Bone marrow (tissue), 2 donors: ENCODE measurements at places on chromosomes 1 and 21.

DNA sequence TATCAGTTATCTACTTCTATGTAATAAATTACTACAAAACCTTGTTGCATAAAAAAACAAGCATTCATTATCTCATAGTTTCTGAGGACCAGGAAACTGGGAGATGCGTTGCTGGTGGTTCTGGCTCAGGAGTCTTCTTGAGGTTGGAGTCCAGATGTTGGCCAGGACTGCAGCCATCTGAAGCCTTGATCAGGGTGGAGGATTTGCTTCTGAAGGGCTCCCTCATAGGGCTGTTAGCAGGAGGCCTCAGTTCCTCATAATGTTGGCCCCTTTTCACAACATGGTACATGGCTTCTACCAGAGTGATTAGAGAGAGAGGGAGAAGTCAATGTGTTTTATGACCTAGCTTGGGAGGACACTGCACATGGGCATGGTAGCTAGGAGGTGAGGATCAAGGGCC is 137.4 kb downstream of the CNIH3 start:
- DNase-seq = no peak

- no peak for DNase-seq
Measured at GRCh38 chr21:14116080-14116481, 94.7 kb downstream of the LIPI start.

DNA sequence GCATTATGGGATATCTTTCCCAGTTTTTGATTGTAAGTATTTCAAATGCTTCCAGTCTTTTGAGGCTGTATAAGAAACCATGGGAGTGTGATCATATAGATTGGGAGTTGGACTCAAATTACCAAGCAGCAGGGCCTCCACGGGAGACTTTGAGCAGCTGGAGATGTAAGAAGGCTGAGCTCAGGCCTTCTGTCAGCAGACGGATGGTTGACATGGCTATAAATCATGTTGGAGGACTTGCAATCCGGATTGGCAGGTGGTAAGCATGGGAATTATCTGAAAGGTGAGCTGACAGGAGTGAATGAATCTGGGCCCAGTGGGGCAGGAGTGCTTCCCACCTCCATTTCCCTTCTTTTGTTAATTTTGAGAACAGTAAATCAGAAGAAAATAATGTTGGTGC is 83.2 kb upstream of the PPM1J start:
- DNase-seq = no peak

- no peak for DNase-seq
Measured at GRCh38 chr1:220497220-220497947, 30.6 kb upstream of the MARK1 start.

DNA sequence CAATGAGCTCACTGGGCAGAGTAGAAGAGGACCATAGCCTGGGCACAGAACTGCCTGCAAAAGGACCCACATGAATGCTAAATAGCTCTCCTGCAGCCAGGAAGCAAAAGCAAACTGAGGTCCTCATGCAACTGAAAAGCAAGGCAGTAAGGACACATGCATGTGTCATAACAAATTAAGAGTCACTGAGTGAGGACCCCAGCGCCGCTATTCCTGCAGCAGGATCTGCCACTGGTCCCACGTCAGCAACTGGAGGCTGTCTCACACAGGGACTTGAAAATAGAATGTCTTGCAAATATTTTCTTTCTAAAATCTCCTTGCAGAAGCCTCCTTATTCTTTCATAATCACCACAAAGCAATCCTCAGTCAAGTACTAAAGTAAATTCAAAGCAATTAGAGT is 559.6 kb upstream of the DAB1 start:
- DNase-seq = no peak

DNA sequence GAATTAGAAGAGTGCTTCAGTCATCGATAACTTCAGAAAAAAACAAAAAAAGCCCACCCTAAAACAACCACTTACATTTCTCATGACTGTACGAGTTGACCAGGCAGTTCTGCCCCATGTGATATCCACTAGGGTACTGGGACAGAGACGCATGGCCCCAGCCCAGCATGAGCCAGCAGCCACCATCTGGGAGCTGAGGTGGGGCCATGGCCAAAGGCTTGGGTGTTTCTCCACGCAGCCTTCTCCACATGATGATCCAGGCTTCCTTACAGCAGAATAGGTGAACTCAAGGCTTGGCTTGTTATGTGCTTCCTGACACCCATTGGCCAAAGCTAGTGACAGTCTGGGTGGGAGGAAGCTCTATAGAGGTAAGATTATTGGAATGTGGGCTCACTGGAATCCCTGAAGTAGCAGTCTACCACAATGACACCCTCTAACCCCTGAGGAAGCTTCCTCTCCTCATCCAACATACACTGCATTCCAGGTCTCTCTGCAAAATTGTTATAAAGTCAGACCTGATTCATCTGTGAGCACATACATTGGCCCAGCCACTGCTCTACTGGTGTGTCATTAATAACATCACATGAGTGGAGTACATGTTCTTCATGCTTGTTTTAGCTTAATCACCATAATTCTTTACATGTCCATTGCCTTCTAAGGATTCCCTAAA is 66.3 kb upstream of the NTPCR start:
- DNase-seq = no peak

- no peak for DNase-seq
Measured at GRCh38 chr1:213622365-213623063, 365.3 kb upstream of the PROX1 start.

GRCh38 chr1:247185667-247186066 is 13.8 kb upstream of the ZNF124 start:
- DNase-seq = no peak

DNA sequence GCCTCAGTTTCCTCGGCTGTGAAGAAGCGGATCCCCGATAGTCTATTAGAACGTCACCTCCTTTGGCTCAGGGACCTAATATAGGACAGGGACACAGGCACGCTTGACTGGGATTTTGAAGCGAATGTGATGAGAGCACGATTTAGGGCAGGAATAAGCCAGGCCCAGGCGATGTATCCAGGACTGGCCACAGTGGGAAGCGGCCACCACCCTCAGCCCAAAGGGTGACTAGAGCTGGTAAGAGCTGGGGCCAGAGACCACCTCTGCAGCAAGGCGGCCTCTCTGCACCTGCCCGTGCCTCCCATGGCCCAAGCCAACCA is 100.0 kb upstream of the VAMP3 start:
- DNase-seq = no peak

- no peak for DNase-seq
Measured at GRCh38 chr1:200896531-200897196, 2.0 kb downstream of the INAVA start.

DNA sequence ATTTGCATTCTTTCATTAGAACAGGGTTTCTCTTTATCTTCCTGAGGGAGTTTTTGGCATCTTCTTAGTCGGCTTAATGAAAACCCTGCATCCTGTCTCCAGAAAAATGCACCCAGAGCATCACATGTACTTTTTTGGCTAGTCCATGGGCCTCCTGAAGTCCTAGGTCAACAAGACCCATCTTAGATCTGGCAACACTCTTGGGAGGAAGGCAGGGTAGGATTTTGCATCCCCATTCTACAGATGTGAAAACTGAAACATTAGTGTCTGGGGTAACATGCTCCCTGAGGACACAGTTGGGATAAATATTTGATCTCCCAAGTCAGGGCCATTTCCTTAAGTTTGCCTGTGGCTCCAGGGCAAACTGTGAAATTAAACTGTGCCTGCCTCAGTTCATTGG is 40.0 kb upstream of the HMGB4 start:
- DNase-seq = no peak

DNA sequence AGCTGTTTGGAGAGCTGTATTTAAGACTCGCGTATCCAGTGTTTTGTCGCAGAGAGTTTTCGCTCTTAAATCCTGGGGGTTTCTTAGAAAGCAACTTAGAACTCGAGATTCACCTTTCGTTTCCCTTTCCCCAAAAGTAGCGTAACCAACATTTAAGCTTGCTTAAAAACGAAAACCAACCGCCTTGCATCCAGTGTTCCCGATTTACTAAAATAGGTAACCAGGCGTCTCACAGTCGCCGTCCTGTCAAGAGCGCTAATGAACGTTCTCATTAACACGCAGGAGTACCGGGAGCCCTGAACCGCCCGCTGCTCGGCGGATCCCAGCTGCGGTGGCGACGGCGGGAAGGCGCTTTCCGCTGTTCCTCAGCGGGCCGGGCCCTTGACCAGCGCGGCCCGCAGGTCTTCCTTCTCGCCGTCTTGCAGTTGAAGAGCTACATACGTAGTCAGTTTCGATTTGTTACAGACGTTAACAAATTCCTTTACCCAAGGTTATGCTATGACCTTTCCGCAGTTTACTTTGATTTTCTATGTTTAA is 1.9 kb downstream of the OLIG1 start:
- no peak for DNase-seq

DNA sequence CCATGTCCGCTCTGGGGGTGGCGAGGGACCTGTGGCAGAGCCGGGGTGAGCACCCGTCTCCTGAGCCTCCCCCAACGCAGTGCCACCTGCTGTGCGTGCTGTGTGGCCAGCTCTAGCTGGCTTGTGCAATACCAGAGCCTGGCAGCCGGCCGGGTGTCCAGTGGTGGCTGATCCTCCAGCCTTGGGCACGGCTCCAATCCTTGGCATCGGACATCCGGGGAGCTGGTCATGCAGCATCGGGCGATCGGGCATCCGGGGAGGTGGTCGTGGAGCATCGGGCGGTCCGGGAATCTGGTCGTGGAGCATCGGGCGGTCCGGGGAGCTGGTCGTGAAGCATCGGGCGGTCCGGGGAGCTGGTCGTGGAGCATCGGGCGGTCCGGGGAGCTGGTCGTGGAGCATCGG is 8.1 kb downstream of the SLX9 start:
- no peak for DNase-seq

DNA sequence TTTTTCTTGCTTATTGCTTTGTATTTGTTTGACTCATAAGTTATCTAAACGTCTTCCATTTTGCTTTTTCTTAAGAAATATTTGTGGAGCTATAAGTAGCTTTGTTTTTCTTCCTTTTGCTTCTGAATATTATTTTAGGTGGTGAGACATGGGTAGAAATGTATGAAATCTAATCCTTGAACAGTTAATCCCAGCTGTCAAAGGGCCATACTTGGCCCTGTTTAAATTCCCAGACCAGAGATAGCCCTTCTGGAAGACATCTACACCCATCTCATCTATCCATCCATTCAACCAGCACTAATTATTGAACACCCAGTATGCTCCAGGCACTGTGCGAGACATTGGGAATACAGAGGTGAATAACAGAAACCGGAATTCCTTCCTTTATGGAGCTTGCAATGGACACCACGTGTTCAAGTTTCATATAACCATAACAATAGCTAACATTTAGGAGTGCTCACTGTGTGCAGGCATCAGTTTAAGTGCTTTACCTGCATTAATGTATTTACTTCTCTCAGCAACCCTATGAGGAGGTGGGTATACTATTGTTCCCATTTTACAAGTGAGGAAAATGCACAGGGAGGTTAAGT is 8.7 kb downstream of the TACSTD2 start:
- DNase-seq = no peak

DNA sequence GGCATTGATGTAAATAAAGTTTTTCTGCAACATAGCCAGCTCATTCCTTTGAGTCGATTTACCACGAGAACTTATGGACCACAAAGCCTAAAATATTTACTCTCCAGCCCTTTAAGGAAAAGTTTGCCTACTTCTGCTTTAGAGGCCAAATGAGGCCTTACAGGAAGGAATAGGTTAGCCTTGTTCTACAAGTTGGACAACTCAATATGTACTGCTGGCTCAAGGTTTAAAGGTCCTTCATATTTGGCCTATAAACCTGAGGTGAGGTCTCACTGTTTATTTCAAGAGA is 144.5 kb upstream of the DNAH14 start:
- no peak for DNase-seq

DNA sequence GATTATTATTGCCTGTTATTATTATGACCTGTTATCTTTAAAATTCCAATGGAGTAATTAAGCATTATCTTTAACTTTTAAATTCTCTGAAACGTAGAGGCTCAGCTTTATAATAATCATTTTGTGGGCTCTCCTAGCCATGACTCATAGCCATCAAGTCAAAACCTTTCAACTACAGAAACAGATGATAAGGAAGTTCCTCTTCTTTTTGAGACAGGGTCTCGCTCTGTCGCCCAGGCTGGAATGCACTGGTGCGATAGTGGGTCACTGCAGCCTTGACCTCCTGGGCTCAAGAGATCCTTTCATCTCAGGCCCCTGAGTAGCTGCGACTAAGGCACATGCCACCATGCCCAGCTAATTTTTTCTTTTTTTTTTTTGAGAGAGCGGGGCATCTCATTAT is 43.5 kb downstream of the CHML start:
- no peak for DNase-seq

GRCh38 chr1:209777587-209777986 is 6.8 kb downstream of the C1orf74 start:
- no peak for DNase-seq

DNA sequence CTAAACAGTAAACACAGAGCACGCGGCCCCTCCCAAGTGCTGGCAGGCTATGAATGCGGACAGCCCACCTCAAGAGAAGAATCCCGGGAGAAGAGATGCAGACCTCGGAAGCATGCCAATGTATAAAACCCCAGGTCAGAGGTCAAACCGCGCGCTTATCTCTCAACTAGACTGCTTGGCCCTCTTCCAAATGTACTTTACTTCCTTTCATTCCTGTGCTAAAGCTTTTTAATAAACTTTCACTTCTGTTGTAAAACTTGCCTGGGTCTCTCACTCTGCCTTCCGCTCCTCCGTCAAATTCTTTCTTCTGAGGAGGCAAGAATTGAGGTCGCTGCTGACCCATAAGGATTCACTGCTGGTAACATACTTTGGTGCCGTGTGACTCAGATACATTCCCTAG is 216.0 kb downstream of the S1PR1 start:
- DNase-seq = no peak

- DNase-seq = no peak
Measured at GRCh38 chr1:12603224-12603623, 14.8 kb downstream of the DHRS3 start.

GRCh38 chr1:112007169-112007568 is 17.7 kb upstream of the KCND3 start:
- DNase-seq = no peak

GRCh38 chr1:94468708-94469107 is 50.5 kb downstream of the ABCD3 start:
- no peak for DNase-seq

DNA sequence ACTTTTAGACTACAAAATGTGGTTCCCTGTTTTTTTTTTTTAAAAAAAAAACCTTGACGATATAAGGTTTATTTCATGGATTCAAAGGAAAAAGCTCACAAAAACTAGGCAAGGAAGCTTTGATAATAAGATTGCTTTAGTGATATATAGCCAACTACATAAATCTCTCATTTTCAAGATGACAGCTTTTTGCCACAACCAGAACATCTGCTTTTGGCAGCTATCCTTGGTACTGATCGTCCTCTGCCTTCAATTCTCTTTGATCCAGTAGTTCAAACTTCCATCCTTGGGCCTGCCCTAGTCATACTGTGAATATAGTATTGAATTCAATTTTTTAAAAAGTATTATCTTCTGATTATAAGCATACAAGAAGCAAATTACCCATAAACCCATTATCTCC is 72.9 kb upstream of the CD53 start:
- no peak for DNase-seq

GRCh38 chr1:25568090-25568833 is 24.9 kb downstream of the LDLRAP1 start:
- no peak for DNase-seq

DNA sequence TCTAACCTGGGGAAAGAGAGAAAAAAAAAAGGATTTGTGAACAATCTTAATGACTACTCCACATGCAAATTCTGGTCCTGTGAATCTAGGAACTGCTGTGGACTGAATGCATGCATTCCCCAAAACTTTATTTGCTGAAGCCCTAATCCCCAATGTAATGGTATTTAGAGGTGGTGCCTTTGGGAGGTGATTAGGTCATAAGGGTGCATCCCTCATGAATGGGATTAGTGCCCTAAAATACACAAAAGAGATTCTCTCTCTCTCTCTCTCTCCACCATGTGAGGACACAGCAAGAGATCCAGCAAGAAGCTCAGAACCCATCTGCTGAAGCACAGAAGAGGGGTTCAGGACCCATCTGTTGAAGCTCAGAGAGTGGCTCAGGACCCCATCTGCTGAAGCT is 26.2 kb upstream of the KIRREL1 start:
- DNase-seq = no peak
